ENCODE measurements at places on chromosomes 12 and 14.
A peak's percentile ranks its signal among the peaks of the same experiment; 100 is the strongest.

GRCh38 chr12:41635626-41636364 is 447.7 kb downstream of the PDZRN4 start:
- no peak for DNase-seq

GRCh38 chr14:75631453-75631831 is 29.2 kb downstream of the ERG28 start:
- DNase-seq, result no peak

DNA sequence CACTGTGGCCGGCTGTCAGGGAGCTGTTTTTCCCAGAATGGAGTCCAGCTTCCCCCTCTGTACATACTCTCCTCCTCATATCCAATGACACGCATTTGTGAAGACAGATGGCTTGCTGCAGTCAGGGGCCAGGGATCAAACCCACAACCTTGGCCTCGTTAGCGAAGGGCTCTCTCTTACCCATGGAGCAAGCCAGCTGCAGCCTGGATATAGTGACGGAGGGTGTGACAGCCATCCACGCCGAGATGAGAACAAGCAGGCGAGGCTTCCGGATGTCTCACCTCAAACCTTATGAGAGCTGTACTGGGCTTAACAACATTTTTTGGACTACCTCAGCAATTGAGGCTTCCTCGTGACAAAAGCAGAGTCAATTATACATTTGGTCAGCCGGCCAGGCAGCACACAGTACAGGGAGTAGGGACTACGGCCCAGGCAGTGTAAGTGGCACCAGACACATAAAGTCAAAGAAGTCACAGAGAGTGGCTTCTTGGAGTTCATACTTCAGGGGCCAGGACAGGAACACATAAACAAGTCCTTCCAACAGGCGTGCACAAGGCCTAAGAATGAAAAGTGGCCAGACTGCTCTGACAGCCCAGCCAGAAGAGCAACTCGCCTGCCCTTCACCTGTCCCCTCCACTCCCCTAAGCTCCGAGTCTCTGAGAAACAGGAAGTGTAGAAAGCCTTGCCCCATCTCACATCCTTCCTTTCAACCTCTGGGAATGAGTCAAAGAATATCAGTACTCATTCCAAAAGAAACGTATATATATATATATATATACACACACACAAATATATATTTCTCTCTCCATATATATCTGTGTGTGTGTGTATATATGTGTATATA is 115.1 kb downstream of the TTC7B start:
- DNase-seq, result no peak

DNA sequence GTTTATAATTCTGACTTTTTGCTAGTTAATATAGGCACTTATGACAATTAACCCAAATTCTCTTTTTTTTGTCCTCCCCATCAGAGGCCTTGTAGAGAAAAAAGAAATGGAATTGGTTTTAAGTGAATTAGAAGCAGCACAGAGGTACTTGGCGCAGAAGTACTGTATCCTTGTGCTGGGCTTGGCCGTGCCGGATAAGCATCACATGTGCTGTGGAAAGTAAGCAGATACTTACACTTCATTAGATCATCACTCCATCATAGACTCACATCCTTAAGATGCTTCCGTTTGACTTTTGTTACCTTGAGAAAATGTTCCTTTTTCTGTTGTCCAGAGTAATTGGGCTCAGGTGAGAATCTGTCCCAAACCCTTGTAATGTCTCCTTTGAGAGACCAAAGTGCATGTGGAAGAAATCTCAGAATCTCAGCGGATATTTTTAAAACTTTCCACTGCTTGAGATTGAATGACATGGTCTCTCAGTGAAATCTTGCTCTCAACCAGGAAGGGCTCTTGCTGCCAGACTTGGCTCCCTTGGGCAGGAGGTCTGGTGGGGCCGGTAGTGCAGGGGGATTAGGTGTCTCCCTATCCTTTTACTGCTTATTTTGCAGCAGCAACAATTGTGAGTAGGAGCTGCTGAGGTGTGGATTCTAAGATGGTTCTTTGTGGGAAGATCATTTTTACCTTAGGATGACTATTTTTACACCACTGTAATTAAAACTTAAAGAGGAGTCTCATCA is 24.8 kb downstream of the PPP1R36 start:
- no peak for DNase-seq

- no peak for DNase-seq
Observed at GRCh38 chr12:111434680-111435338, 29.1 kb downstream of the SH2B3 start.

DNA sequence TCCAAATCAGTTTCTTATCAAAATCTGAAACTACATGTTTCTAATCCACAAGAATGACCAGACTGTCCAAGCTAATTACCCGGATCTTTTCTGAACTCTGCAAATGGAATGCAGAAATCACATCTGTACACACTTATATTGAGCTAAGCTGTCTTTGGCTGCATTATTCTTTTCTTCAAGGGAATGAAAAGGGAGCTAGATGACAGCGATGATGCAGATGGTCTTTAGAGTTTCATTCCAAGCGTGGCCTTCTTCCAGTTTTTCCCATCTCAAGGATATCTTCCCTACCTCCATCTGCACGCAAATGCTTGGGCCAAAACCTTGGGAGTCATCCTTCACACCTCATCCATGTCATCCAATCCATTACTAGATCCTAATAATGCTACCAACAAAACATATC is 12.6 kb downstream of the KCNH5 start:
- DNase-seq, result no peak

- DNase-seq, result no peak
Observed at GRCh38 chr12:112170376-112170775, 45.0 kb downstream of the TRAFD1 start.

- no peak for DNase-seq
Observed at GRCh38 chr12:49907352-49907751, 3.7 kb upstream of the FAIM2 start.

GRCh38 chr12:4566474-4566873 is 4.5 kb downstream of the DYRK4 start:
- no peak for DNase-seq

DNA sequence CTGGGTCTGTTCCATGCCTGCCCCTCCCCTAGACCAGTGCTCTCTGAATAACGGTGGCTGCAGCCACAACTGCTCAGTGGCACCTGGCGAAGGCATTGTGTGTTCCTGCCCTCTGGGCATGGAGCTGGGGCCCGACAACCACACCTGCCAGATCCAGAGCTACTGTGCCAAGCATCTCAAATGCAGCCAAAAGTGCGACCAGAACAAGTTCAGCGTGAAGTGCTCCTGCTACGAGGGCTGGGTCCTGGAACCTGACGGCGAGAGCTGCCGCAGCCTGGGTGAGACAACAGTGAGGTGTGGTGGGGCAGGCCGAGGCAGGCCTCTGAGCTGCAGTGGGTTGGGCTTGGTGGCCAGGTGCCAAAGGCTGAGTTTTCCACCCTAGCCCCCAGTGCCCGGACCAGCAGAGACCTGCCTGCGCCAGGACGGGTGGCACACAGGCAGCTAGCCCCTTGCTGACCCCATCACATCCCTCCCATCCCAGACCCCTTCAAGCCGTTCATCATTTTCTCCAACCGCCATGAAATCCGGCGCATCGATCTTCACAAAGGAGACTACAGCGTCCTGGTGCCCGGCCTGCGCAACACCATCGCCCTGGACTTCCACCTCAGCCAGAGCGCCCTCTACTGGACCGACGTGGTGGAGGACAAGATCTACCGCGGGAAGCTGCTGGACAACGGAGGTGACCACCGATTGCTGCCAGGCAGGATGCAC is 28.2 kb upstream of the LRP1-AS start:
- DNase-seq, result peak; percentile 79

- no peak for DNase-seq
Observed at GRCh38 chr12:92301356-92301755, 155.7 kb upstream of the BTG1 start.

- no peak for DNase-seq
Observed at GRCh38 chr14:53048631-53049030, 97.8 kb upstream of the FERMT2 start.

- no peak for DNase-seq
Observed at GRCh38 chr12:31321897-31322228, 4.1 kb downstream of the SINHCAF start.

DNA sequence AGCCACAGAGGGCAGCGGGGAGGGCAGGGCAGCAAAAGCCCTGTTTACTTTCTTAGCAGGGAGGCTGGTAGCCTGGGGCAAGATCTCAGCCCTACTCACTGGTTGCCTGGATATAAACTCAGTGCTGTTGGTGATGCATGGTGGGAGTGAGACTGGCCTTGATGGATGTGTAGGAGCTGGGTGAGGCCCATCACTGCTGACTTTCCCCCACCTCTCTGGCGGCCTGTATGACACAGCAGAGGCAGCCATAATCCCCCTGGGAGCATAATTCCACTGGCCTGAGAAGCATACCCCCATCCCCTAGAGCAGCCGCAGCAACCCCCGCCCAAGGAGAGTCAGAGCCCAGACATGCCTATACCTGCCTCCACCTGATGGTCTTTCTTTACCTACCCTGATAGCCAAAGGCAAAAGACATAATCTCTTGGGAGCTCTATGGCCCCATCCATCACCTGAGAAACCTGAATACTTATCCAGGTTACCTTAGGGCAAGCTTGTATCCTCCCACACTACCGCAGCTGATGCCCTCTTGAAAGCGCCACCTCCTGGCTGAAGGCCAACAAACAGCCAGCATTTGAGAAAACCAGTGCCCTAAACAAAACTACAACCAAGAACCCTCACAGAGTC is 59.3 kb downstream of the DNAI7 start:
- DNase-seq, result no peak

- no peak for DNase-seq
Observed at GRCh38 chr14:80940146-80940545, 1.4 kb downstream of the CEP128 start.

- DNase-seq, result no peak
Observed at GRCh38 chr14:100281286-100282082, 24.8 kb downstream of the SLC25A29 start.

DNA sequence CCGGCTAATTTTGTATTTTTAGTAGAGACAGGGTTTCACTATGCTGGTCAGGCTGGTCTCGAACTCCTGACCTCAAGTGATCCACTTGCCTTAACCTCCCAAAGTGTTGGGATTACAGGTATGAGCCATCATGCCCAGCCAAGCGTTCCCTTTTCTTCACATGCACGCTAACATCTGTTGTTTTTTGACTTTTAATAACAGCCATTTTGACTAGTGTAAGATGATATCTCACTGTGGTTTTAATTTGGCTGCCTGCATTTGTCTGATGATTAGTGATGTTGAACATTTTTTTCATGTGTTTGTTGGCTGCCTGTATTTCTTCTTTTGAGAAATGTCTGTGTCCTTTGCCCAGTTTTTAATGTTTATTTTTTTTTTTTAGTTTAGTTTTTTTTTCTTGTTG is 10.2 kb upstream of the YARS2 start:
- DNase-seq, result no peak

DNA sequence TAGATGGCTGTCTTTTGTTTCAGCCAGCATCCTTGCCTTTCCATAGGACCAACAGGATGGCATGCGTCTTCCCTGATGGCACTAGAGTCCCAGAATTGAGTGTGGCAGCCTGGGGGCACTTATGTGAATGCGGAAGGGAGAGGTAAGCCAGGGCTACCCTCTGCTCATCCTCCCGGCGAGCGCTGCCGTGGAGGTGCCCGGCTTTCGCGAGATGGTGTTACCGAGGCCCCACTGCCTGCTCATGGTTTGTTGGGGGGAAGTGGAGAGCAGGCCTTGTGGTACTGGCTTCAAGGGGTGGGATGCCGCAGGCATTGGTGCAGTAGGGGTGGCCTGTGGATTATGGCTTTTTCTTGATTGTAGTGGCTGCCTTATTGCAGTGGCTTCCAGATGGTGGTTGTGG is 174.3 kb downstream of the AACS start:
- no peak for DNase-seq

GRCh38 chr12:29048787-29049186 is 100.3 kb upstream of the FAR2 start:
- no peak for DNase-seq

DNA sequence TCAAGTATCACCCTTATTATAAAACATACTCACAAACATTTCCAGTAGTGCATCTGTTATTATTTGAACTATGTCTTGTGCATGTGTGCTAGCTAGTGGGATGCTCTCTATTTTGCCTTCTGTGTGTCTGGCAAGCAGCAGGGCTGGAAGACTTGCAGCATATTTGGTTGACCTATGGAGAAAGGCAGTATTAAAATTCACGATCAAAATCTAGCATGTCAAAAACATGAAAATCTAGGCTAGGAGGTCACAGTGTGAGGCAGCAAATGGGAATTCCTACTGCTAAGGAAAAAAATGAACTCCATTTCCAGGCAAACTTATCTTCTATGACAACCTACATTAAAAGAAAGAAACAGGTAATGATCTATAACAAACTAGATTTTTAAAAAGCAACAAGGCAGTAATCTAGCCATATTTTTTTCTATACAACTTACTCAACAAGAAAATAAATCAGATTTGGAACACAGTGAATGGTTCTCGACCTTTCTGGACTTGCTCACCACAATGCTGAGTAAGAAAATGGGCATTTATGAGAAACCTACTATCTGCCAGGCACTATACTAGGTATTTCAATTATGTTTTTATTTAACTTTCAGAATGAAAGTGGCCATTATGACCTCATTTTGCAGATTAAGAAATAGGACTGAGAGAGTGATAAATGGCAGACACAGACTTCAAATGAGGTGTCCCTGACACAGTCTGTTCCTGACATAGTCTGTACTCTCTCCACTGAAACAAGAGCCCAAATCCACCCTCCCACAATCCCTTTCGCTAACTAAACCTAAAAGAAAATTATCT is 96.8 kb downstream of the TXNDC16 start:
- DNase-seq, result no peak

- no peak for DNase-seq
Observed at GRCh38 chr12:108759924-108760323, 28.6 kb upstream of the CORO1C start.

DNA sequence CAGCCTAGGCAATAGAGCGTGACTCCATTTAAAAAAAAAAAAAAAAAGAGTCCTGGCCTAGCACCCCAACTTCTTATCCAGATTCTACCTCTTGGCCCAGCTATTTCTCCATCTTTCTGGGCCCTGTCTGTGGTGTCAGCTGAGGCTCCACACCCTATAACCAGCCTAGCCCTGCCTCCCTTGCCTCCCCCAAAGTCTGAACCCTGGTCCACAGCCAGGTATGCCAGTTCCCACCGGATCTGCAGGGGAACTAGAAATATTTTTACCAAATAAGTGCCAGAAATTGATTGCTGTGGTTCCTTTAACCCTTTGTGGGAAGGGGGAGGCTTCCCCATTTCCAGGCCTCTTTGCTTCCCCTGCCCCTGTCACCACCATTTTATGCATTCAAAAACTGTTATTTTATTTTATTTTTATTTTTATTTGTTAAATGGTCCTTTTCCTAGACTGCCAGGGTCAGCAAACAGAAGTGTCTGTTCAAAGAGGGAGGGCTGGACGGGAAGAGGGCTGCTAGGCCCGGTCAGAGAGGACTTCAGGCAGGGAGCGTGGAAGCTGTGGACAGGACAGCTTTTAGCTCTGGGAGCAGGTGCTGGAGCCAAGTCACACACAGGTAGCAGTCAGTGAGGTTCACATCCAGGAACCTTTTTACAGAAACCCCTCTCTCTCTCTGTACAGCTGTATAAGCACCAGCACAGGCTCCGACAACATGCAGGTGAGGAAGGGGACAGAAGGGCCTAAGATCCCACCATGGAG is 23.2 kb downstream of the TTC9 start:
- DNase-seq, result no peak

DNA sequence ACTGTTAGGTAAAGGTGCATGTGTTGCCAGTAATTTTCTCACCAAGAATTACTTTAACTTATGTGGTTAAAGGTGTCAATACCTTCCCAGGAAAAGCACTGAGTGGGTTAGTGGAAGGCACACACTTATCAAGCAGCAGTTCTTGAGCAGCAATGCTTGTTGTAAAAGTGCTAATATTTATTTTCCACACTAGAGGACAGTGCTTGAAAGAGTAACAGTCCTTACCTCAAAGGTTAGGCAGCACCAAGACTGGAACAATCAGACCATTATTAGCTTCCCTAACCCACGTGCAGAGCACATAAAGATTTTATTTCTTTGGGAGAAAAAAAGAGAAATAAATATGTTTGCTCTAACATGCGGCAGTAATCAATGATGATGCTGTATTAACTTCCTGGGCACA is 48.8 kb upstream of the KRR1 start:
- peak; percentile 27 for DNase-seq
